ENCODE measurements at places on chromosomes 4 and X. TPM values are rescaled to one million over a fixed set of nuclear protein-coding genes. Genes with fewer than 3 reads are reported as not detected.
A peak's percentile ranks its signal among the peaks of the same experiment; 100 is the strongest.

DNA sequence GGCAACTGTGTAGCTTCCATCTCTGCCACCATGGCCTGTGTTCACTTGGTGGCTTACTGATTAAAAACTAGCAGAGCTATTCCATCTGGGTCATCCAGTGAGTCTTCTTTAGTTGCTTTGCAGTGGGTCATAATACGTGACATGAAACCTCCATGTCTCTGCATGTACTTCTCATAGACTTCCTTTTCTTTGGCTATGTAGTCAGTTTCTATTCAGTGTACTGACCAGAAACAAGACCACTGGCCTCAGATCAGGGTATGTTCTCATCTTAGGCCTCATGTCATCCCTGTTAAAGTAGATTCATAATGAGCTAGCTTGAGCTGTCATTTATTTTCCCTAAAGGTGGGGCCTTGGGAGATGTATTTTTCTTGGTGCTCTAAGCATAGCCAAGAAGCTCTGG, 195.2 kb downstream of the CCNG2 start:
- H3K4me1 ChIP-seq = no peaks in the 10 kb centered on the region
- DNase-seq = no peak
- no peaks in the 10 kb centered on the region for H3K27me3 ChIP-seq
- H3K36me3 ChIP-seq = no peaks in the 10 kb centered on the region

DNA sequence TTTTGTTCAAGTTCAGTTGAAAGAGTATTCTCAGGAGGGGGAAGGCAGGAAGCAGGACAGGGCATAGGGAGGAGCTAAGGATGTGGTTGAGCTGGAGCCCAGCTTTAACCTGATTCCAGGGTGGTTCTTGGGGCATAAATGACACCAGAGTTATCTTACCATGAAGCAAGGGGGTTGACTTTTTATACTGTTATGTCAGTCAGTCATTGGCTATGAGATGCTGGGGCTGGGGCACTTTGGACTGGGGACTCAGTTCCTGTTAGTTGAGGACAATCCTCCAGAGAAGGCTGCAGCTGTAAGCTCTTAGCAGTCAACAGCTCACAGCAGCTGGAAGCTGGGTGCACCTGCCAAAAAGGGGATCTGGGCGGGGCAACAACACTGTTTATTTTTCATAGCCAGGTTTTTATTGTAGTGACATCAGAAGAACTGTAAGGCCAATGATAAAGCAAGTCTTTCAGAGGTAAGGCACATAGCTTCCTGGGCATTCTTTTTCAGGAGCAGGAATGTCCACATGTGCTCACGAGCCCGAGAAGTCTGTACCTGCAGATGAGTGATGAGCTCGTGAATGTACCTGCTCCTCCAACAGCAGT, 78.5 kb downstream of the MID1IP1 start:
- H3K4me3 ChIP-seq = no peak overlapping the region
- H3K36me3 ChIP-seq = no peaks in the 10 kb centered on the region
- H3K27me3 ChIP-seq = no peaks in the 10 kb centered on the region
- no peak overlapping the region for H3K27ac ChIP-seq
- DNase-seq = no peak
- H3K4me1 ChIP-seq = peaks cover 13% of the 10 kb centered on the region

GRCh38 chrX:21728276-21728968, 29.5 kb downstream of the SMPX start:
- H3K36me3 ChIP-seq = no peaks in the 10 kb centered on the region
- H3K4me1 ChIP-seq = no peaks in the 10 kb centered on the region
- H3K4me3 ChIP-seq = no peak overlapping the region
- peaks cover 2% of the 10 kb centered on the region for H3K27me3 ChIP-seq
- H3K27ac ChIP-seq = no peak overlapping the region

DNA sequence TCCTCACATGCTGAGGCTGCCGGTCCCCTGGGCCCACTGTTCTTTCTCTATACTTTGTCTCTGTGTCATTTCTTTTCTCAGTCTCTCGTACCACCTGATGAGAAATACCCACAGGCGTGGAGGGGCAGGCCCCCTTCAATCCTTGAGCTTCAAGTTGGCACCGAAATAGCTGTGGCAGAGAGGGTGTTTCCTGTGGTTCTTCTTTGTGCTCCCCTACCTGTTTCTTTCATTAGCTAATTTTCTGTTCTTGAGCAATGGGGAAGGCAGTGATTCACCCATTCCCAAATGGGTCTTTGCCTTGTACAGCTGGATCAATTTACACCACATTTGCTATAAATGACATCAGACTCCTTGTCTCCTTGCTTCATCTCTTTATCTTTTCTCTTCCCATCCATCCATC, 2.1 kb upstream of the CYSLTR1 start:
- peak overlapping the region; percentile 82 for H3K27ac ChIP-seq
- peaks cover 2% of the 10 kb centered on the region for H3K36me3 ChIP-seq
- H3K27me3 ChIP-seq = no peaks in the 10 kb centered on the region
- H3K4me1 ChIP-seq = peaks cover 69% of the 10 kb centered on the region

GRCh38 chrX:43349363-43349762, 306.7 kb upstream of the MAOA start:
- no peaks in the 10 kb centered on the region for H3K36me3 ChIP-seq
- no peaks in the 10 kb centered on the region for H3K4me1 ChIP-seq
- DNase-seq = no peak
- H3K27ac ChIP-seq = no peak overlapping the region
- peaks cover 2% of the 10 kb centered on the region for H3K27me3 ChIP-seq

GRCh38 chrX:66676990-66677389, 38.1 kb upstream of the EDA2R start:
- no peaks in the 10 kb centered on the region for H3K4me1 ChIP-seq
- no peaks in the 10 kb centered on the region for H3K27me3 ChIP-seq
- H3K27ac ChIP-seq = no peak overlapping the region
- no peak for DNase-seq
- no peak overlapping the region for H3K4me3 ChIP-seq

DNA sequence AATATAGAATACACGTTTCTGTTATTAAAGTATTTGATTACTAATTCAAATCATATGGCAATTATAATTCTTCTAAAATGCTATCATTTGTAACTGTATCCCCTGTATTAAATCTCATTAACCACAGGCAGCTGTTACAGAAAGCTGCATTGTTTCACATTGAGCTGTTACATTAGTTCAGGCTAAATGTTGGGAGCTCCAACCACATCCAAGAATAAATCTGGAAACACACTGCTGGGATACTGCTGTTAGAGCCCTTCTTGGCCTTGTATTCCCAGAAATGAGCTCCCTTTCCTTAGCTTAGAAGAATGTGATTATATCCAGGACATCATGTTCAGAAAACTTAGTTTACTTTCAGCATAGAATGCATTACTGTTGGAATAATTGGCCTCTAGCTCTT, 48.2 kb downstream of the GUCY1B1 start:
- no peak overlapping the region for H3K27ac ChIP-seq
- DNase-seq = no peak
- no peak overlapping the region for H3K4me3 ChIP-seq
- H3K27me3 ChIP-seq = peaks cover 2% of the 10 kb centered on the region
- no peaks in the 10 kb centered on the region for H3K36me3 ChIP-seq

DNA sequence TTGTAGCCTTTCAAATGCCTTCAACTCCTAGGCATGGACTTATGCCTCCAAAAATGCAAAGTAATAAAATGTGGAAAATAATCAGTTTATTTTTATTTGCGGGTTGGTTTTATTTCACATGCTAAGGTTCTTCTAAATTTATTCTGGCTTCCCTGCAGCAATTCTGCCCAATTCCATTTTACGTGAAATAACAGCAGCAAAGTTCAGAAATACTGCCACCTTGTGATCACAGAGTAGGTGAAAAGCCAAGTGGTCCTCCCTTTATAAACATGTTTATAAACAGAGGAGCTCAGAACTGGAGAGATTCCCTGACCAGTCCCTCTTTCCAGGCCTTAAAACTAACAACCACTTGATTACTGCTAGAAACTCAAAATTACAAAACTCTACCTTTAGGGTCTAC, 14.7 kb upstream of the DCHS2 start:
- no peak overlapping the region for H3K27ac ChIP-seq
- no peaks in the 10 kb centered on the region for H3K4me1 ChIP-seq
- H3K4me3 ChIP-seq = no peak overlapping the region
- no peaks in the 10 kb centered on the region for H3K36me3 ChIP-seq

DNA sequence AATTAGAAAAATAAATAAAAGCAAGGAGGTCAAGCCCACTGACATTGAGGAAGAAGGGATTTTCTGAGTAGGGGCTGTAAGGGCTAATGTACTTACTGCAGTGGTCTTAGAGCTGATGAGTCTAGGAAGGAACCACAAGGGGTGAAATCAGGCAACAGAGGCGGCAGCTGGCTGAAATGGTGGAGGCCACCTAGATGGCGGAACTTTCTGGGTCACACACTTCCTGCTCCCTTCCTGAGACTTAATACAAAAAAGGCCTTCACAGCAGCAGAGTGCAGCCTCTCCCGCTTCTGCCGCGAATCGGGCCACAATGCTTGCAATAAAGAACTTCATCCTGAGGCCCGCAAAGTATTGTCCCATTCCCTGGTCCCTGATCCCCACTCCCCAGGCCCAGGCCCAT, 15.4 kb downstream of the SNX12 start:
- H3K4me3 ChIP-seq = peak overlapping the region; percentile 39
- DNase-seq = no peak
- no peak overlapping the region for H3K27ac ChIP-seq
- peaks cover 9% of the 10 kb centered on the region for H3K36me3 ChIP-seq
- no peaks in the 10 kb centered on the region for H3K4me1 ChIP-seq

GRCh38 chr4:6296026-6296425, 26.4 kb downstream of the WFS1 start:
- H3K36me3 ChIP-seq = no peaks in the 10 kb centered on the region
- DNase-seq = no peak
- no peak overlapping the region for H3K27ac ChIP-seq

- H3K27me3 ChIP-seq = peaks cover 2% of the 10 kb centered on the region
- H3K4me3 ChIP-seq = no peak overlapping the region
- no peak overlapping the region for H3K27ac ChIP-seq
- H3K36me3 ChIP-seq = no peaks in the 10 kb centered on the region
Observed at GRCh38 chrX:105451401-105451800, 230.9 kb upstream of the TEX13A start.

DNA sequence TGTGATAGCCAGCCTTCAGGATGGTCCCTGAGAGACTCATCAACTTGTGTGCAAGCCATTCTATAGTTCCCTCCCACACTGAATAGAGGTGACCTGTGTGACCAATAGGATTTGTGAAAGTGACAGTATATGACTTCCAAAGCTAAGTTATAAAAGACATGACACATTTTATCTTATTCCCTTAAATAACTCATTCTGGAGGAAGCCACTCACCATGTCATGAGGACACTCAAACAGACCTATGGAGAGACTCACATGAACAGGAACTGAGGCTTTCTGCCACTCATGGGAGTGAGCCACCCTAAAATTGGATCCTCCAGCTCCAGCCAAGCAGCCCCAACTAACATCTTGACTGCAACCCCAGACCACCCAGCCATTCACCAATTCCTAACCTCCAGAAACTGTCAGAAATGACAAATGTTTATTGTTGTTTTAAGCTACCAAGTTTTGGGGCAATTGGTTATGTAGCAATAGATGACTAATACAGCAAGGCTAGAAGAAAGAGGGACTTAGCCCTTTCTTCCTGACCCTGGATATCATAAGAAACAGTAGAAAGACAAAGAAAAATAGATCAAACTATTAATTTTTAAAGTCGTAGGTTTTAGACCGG, 9.0 kb upstream of the CHIC2 start:
- no peaks in the 10 kb centered on the region for H3K36me3 ChIP-seq
- DNase-seq = no peak
- H3K27ac ChIP-seq = no peak overlapping the region

DNA sequence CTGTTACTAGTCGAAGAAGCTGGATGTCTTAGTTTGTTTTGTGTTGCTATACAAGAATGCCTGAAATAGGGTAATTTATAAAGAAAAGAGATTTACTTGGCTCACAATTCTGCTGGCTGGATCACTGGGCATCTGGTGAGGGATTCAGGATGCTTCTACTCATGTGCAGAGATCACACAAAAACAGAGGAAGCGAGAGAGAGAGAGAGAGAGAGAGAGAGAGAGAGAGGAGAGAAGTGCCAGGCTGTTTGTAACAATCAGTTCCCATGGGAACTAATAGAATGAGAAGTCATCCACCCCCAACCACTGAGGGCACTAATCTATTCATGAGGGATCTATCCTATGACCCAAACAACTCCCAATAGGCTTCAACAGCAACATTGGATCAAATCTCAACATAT, 66.2 kb upstream of the FAM9A start:
- H3K27ac ChIP-seq = no peak overlapping the region
- H3K4me1 ChIP-seq = no peaks in the 10 kb centered on the region
- peaks cover 2% of the 10 kb centered on the region for H3K27me3 ChIP-seq
- DNase-seq = no peak
- no peaks in the 10 kb centered on the region for H3K36me3 ChIP-seq

GRCh38 chr4:113978561-113979147, 793 bp downstream of the ARSJ start:
- peak overlapping the region; percentile 64 for H3K4me3 ChIP-seq
- H3K4me1 ChIP-seq = peaks cover 10% of the 10 kb centered on the region
- H3K27me3 ChIP-seq = peaks cover 67% of the 10 kb centered on the region
- no peak overlapping the region for H3K27ac ChIP-seq

- peaks cover 6% of the 10 kb centered on the region for H3K4me1 ChIP-seq
- no peak overlapping the region for H3K27ac ChIP-seq
- no peaks in the 10 kb centered on the region for H3K36me3 ChIP-seq
- H3K27me3 ChIP-seq = peaks cover 4% of the 10 kb centered on the region
- no peak for DNase-seq
Observed at GRCh38 chr4:140335076-140335475, 38.4 kb upstream of the SCOC start.

DNA sequence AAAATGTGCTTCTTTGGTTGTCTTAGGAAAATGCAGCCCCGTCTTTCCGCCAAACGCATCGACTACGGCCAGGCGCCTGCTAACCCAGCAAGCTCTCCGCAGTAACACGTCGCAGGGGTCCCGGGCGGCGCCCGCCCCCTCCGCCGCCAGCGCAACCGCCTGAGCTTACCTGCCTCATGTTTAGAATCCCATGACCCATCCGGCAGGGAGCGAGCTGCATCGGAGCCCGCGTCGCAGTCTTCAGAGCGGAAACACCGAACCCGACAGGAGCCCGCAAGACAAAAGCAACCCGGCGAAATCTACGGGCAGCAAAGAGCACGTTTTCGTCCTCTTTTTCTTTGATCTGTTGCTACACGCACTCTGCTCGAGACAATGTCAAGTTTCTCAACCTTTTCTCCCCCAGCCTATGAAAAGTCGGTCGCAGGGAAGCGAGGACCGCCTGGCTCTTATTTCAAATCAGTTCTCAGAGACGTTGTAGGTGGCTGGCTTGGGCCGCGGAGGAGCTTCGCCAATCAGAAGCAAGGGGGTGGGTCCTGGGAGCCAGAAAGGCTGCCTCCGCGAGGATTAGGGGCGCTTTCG, at the start of gene MID1:
TSS of gene MID1 (minus strand) at position 465 of the 579 bp plus-strand sequence. CDS start 53,038 bp downstream, outside the sequence.
- H3K4me1 ChIP-seq = peaks cover 10% of the 10 kb centered on the region
- H3K4me3 ChIP-seq = peak within 1 kb of the TSS; percentile 2
- no peak within 1 kb of the TSS for H3K27ac ChIP-seq

SPON2 gene
- total RNA-seq = 12.1 TPM

ASB9 gene
- not detected for total RNA-seq

TCEAL3 gene
- 0.23 TPM for total RNA-seq

STATH gene
- total RNA-seq = not detected

ARMCX1 gene
- 0.20 TPM for total RNA-seq

ZFP42 gene
- not detected for total RNA-seq

LONRF3 gene
- 0.71 TPM for total RNA-seq

GLRB gene
- not detected for total RNA-seq

All from activated T-helper 1 cell treated with anti-CD3 and anti-CD28 coated beads, Interleukin-12 subunit alpha, Interleukin-12 subunit beta, Interleukin-2, Interleukin-4 antibody, amounts not matched to agents 30 ng/mL and 10 ng/mL and 1 ng/mL, durations not matched to agents 14 hours and 24 hours and 36 hours (primary cell).